ENCODE measurements at places on chromosomes 7 and 10.

- no peak for DNase-seq
These were observed 194.0 kb upstream of the PLPP4 start for GRCh38 chr10:120262857-120263547.

DNA sequence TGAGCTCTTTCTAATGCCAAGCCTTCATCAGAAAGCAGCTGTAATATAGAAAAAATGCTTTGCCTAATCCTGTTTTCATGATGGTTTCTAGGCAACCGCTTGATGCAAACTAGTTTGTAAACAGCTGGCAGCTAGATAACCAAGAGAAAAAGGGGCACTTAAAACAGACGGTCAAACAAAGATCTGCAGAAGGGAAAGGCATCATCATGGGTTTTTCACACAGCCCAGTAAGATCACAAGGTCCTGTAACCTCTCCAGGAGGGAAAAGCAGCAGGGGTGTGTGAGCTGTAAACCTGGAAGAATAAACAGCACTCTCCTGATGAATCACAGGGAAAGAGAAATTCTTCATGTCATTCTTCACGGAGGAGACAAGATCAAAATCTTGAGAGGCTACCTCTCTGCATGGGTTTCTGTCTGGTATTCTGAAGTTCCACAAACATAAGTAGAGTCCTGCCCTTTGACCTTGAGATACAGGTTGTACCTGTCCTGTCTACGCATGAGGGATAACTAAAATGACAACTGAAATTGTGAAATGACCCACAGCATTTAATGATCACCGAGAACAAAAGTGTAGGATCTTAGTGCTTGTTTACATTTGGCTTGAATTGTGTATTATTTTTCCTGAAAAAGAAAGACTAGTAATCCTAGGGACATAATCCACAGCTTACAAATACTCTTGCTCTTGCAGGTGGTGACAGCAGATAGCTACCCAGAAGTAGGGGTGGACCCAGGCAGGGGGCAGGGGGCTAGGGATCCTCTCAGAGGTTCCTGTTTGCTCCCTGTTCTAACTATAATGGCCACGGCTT lies 48.0 kb downstream of the CREB3L2 start:
- no peak for DNase-seq

- no peak for DNase-seq
These were observed 96.4 kb downstream of the ARHGAP12 start for GRCh38 chr10:31832261-31832660.

DNA sequence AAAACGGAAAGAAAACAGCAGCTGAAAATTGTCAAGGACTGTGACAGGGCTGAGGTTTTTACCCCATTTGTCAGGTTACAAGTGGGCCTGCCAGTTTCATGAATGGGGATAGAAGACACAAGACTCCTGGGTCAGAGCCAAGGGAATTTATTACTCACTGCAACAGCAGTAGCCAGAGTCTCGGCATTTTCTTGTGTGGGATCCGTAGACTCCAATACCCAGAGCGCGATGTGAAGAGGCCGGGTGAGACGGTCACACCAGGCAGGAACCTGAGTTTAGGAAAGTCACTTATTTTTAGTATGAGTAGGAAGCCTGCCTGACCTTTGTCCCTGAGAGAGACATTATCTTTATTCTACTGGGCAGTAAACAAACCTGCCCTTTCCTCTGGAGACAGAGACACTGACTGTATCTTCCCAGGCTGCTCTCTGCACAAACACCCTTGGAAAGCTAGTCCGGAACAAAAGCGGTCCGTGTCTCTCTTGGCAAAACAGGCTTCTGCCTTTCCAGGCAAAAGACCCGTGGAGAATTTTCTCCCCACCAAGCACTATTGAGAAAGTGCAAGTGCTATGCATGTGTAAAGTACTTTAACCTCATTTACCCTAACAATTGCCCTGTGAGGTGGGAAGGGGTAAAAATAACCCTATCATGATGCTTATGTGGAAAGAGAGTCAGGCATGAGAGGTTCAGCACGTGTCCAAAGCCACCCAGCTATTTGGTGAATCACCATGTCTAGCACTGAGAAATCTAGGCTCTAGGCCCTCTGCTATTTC lies 58.4 kb downstream of the JCAD start:
- DNase-seq, result no peak

GRCh38 chr10:2920637-2921036 lies 146.7 kb upstream of the PFKP start:
- no peak for DNase-seq

- no peak for DNase-seq
These were observed 3.7 kb downstream of the MRPL32 start for GRCh38 chr7:42935861-42936260.

GRCh38 chr10:78437407-78437768 lies 403.7 kb downstream of the RPS24 start:
- DNase-seq, result no peak

DNA sequence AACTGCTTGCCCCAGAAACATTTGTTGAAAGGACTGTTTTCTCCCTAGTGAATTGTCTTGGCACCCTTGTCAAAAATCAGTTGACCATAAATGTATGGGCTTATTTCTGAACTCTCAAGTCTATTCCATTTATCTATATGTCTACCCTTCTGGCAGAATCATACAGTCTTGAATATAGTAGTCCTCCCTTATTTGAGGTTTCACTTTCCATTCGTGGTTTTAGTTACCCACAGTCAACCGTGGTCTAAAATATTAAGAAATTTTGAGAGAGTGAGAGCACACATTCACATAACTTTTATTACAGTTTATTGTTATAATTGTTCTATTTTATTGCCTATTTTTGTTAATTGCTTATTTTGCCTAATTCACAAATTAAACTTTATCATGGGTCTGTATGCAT lies 17.4 kb upstream of the CEP41 start:
- DNase-seq, result no peak

GRCh38 chr7:139619367-139619657 lies 95.8 kb downstream of the CLEC2L start:
- DNase-seq, result no peak

Data from activated CD4-positive, alpha-beta T cell treated with anti-CD3 and anti-CD28 coated beads for 24 hours (primary cell).